ENCODE measurements at places on chromosomes 12 and 14. TPM values are rescaled to one million over a fixed set of nuclear protein-coding genes. Genes with fewer than 3 reads are reported as not detected.

GYS2 gene
- not detected for polyA plus RNA-seq

NR4A1 gene
- polyA plus RNA-seq = 34.1 TPM

OR6C2 gene
- not detected for polyA plus RNA-seq

E2F7 gene
- 6.0 TPM for polyA plus RNA-seq

ASIC1 gene
- 9.9 TPM for polyA plus RNA-seq

CACNA2D4 gene
- 0.65 TPM for polyA plus RNA-seq

PLCZ1 gene
- polyA plus RNA-seq = not detected

TAS2R9 gene
- not detected for polyA plus RNA-seq
